ENCODE measurements at places on chromosomes 2 and 18.
A peak's percentile ranks its signal among the peaks of the same experiment; 100 is the strongest.

DNA sequence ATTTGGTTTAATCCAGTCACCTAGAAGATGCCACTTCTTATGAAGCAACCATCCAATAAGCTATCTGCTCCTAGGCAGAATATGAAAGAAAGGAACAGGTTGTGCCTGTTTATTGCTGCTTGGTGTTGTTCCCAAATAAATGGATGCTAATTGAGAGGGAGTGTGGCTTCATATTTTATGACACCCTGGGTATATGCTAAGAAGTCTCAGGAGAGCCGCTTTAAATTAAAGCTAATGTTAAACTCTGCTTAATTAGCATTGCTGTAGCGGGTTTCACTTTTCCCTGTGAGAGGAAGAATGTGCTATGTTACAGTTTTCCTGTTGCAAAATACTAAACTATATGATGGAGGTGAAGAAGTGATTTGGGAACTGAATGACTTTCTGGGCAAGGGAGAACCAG, 48.7 kb upstream of the TANK start:
- DNase-seq = no peak

- DNase-seq = no peak
These were observed 157.0 kb upstream of the SERPINE2 start for GRCh38 chr2:224195925-224196571.

DNA sequence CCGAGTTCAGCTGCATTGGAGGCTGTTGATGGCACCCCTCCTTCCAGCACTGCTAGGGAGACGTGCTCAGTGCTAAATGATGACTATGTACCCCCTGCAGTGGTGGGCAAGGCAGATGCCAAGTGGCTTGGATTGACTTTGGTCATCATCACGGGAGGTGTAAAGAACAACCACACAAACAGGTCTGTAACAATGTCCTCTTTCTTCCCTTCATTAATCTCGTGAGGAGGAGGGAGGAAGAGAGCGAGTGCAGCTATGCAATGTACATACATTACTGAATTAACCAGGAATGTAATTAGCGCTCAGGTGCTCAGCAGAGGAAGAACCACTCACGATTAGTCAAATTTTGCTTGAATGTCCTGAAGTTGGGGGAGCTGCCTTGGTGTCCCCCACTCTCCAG, 173.9 kb upstream of the SKOR2 start:
- no peak for DNase-seq

- DNase-seq = no peak
These were observed 304.4 kb upstream of the SLC39A10 start for GRCh38 chr2:195352581-195352980.

- no peak for DNase-seq
These were observed 92.5 kb upstream of the RBBP8 start for GRCh38 chr18:22840606-22841144.

- no peak for DNase-seq
These were observed 211.3 kb downstream of the LOXHD1 start for GRCh38 chr18:46445522-46446313.

GRCh38 chr18:31819106-31819924, 58.6 kb upstream of the SLC25A52 start:
- DNase-seq = no peak

DNA sequence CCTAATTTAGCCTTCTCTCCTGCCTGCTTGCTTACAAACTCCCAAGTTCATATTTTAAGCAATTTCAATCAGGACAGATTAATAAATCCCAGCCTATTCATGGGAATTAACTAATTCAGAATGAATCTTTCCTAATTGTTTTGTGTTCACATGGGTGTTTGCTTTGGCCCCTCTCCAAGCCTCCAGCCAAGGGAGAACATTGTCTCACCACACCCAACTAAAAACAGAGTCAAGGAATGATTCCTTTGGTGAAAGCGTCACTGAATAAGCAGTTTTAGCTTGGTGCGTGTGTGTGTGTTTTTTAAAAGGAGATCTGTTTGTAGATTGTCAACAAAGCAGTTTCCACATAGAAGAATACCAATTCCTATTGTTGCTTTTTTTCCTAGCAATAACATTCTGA, 43.0 kb upstream of the DSG1 start:
- no peak for DNase-seq

DNA sequence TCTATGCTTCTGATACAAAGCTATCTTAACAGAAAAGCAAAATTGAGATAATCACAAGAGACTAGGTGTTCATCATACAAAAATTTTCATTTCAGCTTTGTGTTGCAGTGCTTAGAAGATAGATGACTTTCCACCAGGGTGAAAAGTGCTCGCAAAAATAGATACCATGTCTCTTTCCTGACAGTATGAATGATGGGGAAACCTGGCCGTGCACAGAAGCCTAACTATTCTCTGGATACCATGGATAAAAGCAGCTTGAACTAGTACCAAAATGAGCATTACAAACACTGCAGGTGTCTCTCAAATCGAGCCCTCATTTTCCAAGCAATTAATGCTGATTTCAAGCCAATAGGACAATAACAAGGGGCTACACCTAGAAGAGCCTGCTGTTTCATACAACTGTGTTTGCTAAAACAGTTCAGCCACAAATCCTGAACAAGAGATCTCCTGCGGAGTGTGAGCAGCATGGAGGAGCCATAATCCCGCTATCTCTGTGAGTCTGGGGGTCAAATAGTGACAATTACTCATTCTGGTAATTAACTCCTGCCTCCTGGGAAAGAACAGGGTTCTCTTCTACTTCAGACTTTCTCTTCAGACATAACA, 507.6 kb downstream of the PID1 start:
- no peak for DNase-seq

DNA sequence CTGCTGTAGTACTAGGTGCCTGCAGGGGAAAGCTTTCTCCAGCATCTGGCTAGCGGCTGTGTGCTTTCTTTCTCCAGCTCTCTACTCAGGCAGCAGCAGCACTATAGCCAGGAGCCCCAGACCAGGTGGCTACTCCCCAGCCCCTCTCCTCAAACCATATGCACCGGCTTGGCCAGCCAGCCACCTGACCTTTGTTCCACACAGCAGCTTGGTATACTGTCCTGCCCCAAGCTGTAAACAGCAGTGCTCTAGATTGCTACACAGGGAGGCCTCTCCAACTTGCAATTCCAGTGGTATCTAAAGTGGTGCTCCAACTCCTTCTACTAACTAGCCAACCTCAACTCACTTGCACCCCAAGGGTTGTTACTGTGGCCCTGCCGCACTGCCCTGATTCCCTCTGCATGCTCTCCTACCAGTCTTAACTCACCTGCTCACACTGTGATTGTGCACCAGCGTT, 19.6 kb downstream of the LDAH start:
- DNase-seq = no peak

- DNase-seq = no peak
These were observed 31.8 kb downstream of the RNU4ATAC start for GRCh38 chr2:121562269-121563176.

GRCh38 chr2:206443735-206444527, 599 bp downstream of the ADAM23 start:
- DNase-seq = no peak

GRCh38 chr18:21599585-21600525, 649 bp downstream of the ESCO1 start:
- DNase-seq = peak; percentile 27

DNA sequence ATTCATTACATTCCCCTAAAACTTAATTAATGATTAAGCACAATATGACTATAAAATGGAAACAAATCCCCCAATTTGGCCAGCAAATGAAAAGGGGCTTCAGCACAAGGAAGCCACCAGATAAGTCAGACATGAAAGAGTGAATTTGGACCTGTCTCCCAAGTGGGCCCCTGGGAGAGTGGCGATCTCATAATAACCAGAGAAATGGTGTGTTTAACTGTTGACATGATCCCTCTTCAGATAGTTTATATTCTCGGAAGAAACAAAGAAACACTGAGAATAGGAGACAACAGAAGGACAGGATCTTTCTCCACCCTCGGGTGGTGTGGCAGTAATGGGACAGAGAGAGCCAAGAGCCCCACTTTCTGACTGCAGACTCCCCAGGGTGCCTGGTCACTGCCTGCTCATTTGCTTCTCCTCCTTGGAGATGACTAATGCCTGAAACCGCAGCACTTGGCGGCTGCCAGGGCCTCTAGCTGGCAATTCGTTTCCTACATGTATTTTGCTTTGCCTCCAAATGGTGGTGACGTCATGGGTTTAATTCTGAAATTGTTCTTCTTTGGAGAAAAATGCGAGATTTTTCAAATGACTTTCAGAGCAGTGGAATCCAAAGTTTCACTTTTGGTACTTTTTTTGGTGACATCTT, 46.4 kb upstream of the SPP2 start:
- no peak for DNase-seq

DNA sequence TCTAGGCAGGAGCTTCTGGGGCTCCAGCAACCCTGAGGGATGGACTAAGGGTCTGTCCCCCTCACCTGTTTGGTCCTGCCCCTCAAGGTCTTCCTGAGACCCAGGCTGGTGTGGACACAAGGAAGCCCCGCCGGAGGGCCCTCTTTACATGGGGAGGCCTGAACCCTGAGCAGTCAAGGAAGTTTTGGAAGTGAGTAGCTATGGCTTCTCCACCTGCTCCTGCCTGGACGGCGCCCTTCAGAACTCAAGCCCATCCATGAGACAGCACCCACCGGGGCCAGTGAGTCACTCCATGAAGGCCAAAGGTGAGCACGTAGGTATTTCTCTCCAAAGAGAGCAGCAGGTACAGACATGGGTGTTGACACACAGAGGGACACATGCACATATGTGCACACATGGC, 98.2 kb upstream of the CTDP1 start:
- no peak for DNase-seq

DNA sequence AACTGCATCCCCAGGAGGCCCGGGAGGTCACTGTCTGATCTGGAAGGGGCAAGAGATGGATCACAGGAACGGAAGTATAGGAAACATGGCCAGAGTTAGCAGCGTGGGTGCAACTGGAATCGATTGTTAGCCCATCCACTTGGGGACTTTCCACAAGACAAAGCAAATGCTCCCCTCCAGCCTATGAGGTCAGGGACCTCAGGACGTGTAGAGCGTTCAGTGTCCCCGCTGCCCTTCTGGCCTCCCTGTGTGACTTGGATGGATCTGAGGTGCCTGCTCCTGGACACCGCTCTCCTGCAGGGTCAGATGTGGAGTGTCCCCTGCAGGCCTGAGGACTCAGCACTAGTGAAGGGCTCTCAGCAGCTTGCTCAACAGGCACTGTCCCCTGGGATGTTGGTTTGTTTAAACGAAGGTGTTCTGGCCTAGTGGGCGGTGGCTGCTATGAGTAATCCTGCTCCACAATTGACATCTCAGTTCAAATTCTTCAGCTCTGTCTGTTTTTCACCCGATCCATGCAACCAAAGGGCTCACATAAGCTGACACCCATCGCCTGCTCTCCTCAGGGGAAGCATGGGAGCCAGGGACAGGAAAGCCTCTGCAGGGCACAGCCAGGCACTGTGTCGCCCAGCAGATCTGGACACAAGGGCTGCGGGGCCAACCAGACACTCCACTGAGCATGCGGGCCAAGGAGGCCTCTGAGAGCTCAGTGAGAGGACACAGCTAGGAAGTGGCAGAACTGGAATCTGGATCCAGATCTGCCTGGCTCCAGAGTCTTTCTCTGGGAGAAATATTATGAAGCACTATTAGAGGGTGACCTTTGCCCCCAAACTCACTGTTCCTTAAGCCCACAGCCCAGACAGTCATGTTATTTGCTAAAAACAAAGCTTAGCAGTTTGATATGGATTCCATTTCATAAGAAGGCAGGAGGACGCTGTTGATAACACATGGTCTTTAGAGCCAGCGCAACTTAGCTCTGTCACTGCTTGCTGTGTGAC, 78.5 kb downstream of the RHOB start:
- DNase-seq = no peak

DNA sequence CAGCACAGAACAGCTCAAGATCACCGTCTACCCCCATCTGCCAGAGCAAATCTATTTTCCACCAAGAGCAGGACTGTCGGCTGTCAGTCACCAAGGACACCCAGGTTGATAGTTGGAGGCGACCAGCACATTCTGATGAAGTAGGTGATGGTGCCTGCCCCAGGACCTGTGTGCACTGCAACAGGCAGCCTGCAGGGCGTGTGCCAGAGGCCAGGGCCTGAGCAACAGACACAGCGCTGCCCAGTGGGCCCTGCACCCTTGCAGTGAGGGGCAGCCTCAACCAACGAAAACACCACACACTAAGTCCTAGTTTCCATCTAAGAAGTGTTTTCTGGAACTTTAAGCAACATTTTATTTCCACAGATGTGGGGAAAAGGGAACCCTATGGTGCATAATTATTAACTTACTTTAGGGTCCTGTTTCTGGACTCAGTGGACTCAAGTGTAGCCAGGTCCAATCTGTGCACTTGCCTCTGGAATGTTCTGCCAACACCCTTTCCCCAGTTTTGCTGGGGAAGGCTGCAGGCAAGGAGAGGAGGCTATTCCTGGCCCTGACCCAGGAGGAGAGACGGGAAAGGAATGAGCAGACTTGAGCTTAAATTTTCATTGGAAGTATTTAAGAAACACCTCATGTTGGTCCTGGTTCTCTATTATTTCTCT, 61.5 kb downstream of the ADNP2 start:
- no peak for DNase-seq

DNA sequence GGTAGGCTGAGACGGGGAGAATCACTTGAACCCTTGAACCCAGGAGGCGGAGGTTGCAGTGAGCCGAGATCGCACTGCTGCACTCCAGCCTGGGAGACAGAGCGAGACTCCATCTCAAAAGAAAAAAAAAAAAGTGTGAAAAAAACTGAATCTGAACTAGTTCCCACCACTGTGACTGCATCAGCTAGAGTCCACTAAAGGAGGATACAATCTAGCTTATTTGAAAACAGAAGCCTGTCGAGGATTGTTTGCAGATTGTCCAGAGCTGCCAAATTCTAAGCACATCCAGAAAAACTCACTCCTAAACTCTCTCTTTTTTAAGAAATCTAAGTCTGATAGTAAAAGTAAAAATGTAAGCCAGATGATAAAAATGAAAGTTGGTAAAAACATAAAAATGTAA, 10.6 kb downstream of the GFPT1 start:
- DNase-seq = no peak

DNA sequence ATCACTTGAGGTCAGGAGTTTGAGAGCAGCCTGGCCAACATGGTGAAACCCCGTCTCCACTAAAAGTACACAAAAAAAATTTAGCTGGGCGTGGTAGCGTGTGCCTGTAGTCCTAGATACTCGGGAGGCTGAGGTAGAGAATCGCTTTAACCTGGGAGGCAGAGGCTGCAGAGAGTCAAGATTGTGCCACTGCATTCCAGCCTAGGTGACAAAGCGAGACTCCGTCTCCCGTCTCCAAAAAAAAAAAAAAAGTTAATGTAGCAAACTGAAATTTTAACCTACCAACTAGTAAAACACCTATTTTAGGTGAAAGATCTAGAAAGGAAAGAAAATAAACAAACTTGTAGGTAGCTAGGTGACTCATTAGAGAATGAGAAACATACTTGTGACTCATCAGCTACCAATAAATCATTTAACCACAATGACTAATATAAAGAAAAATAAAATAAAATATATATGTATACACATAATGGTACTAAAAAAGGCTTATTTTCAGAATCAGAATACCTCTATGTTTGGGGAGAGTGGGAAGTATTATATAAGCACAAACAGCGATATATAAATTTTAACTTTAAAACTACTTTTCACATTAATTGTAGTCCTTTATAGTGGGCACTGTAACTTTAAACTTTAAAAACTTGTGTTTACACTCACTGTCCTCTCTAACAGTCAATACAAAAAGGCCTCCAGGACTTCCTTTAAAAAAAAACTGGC, 36.6 kb downstream of the DARS1 start:
- no peak for DNase-seq

All from activated CD8-positive, alpha-beta memory T cell treated with anti-CD3 and anti-CD28 coated beads for 4 hours (primary cell).